ENCODE measurements at places on chromosomes 3 and 15.

DNA sequence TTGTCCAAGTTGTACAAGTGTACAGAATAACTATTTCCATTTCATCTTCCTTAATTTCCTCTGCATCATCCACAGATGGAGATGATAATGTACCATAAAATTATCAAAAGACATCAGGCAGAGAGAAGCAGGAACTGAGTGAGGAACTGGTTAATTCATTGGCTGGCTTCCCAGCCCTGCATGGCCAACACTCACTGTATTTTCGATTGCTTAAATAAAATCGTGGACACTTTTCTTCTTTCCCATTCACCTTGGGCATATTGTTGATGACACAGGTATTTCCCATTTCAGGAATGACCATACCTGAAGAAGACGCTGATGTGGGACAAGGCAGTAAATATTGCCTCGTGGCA lies 144.2 kb upstream of the ABHD17C start:
- DNase-seq = no peak

DNA sequence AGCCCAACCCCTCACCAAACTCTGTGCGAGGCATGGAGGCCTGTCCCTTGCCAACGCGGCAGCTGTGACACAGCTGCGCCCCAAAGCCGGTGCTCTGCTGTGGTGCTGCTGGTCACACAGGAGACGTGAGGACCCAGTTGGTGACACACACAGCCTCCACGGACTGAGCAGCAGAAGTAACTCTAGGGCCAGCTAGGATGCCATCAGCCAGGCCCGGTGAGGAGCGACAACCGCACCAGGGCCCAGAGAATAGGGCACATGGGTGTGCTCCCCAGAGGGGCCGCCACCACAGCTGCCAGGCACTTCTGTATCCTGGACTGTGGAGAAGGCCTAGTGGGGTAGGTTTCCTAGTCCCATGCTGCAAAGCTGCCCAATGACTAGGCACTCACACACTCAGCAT lies 10.7 kb downstream of the ZXDC start:
- DNase-seq = no peak

DNA sequence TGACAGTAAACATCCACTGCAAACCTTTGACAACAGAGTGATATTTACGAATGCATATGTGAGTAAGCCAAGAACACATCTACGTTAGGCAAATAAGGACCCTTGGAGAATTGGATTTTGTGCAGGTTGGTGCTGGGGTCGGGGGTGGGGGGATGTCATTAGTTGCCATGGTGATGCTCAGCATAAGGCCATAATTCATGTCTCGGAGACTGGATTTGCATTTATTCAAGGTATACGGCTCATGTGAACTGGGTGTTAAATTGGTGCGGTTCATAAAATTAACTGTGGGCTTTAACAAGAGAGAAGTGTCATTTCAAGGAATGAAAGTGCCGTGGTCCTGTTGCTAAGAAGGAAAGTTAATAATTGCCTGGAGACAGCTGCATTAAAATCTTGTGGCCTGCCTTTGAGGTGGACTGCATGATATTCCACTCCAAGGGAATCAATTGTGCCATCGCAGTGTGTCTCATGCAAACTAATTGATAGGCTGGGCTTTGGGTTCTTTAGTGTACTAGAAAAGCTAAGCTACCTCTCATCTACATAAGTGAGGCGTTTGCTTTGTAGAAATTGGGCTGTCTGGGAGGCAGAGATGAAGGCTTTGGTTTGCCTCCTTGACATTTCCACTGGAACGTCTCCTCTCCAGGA lies 228.9 kb upstream of the FEZF2 start:
- no peak for DNase-seq

GRCh38 chr15:69232765-69233164 lies 65.9 kb upstream of the PAQR5 start:
- no peak for DNase-seq

DNA sequence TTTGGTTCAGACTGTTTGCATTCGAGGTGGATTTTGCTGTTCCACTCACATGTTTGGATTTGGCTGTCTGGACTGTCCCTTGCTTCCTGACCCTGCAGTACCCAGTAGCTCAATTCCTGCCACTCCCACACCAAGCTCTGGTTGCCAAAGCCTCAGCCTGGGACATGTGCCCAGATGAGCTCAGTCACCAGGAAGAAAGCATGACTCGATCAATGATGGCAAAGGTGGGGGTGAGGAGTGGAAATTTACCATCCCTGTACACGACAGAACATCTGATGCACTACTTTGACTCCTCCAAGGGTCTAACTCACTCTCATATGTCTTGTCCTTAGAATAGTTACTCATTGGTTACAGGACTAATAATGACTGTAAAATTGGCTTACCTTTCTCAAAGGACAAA lies 45.2 kb downstream of the ZNF385D start:
- DNase-seq = no peak
